Activated CD8-positive, alpha-beta T cell treated with anti-CD3 and anti-CD28 coated beads for 36 hours (primary cell): ENCODE measurements at places on chromosomes 4 and X. TPM values are rescaled to one million over a fixed set of nuclear protein-coding genes. Genes with fewer than 3 reads are reported as not detected.

MAGEA4 gene
- not detected for total RNA-seq

DNA sequence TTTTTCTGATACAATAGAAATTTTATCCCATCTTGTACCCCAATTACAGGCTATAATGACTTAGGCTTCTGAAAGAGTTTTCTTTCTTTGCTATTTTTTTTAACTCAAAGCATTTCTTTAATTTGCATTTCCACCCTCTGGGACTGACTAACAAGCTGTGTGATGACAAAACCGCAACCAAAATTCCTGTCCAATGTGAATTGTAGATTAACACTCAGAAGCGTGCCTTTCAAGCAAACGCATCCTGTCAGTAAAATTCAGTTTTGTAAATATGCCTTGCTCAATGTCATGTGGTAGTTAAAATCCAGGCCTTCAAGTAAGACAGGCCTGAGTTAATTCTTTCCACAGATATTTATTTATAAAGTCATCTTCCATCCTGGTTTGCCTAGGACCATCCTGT lies 50.3 kb downstream of the STK32B start:
- H3K4me1 ChIP-seq: no peaks in the 10 kb centered on the region
- no peaks in the 10 kb centered on the region for H3K36me3 ChIP-seq
- H3K27me3 ChIP-seq: peaks cover 2% of the 10 kb centered on the region
- no peak overlapping the region for H3K4me3 ChIP-seq

GBA3 gene
- not detected for total RNA-seq

ARSJ gene
- total RNA-seq: not detected

DNA sequence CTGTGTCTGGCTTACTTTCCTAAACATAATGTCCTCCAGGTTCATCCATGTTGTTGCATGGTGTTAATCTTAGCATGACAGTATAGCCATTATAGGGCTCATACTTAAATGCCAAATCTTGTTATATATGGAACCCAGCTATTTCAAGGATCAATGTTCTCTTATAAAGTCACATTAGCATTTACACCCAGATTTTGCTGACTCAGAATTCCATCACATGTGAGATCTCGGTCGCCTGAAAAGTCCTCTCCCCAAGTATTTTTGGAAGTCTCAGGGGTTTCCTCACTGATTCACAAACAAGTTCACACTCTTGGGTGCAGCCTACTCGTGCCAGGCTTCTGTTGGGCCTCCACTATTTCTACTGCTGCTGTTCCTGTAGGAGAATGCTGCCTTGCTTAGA lies 19.9 kb upstream of the C4orf51 start:
- H3K4me1 ChIP-seq: no peaks in the 10 kb centered on the region
- no peak for DNase-seq
- H3K4me3 ChIP-seq: no peak overlapping the region
- H3K27me3 ChIP-seq: no peaks in the 10 kb centered on the region

F8A1 gene
- 38.2 TPM for total RNA-seq

DNA sequence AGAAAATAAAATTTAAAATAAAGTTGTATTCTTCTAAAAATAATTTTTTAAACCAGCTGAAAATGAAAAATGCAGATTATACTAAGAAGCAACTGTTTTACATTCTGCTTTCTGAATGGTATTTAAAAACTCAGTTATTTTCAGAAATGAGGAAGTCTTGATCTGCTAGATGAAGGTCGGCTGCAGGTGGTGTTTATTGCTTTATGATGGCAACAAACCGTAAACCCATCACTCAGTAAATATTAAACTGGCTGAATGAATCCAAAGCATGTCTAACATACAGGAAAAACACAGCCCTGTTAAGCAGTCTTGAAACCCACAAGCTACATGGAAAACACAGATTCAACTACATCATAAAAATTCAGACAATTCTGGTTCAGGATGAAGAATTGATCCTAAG lies 29.3 kb downstream of the DYNLT3 start:
- H3K27me3 ChIP-seq: no peaks in the 10 kb centered on the region
- DNase-seq: no peak
- no peaks in the 10 kb centered on the region for H3K36me3 ChIP-seq

DNA sequence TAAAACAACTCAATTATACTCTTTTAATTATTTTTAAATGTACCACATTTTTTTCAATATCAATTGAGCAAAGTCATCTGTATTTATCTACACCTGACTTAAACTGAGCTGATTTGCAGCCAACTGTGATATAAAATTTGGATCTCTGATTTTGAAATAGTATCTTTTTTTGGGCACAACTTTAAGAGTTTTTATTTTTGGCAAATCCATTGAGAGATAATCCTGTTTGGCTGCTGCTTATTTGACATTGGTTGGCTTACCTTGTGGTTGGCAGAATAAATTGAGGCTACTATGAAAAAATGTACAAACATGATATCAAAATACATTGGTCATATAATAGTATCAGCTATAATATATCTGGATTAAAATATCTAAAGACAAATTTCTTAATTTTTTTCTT lies 656.0 kb upstream of the NDST4 start:
- H3K36me3 ChIP-seq: no peaks in the 10 kb centered on the region
- no peaks in the 10 kb centered on the region for H3K4me1 ChIP-seq
- DNase-seq: no peak
- H3K4me3 ChIP-seq: no peak overlapping the region
- H3K27ac ChIP-seq: no peak overlapping the region

DNA sequence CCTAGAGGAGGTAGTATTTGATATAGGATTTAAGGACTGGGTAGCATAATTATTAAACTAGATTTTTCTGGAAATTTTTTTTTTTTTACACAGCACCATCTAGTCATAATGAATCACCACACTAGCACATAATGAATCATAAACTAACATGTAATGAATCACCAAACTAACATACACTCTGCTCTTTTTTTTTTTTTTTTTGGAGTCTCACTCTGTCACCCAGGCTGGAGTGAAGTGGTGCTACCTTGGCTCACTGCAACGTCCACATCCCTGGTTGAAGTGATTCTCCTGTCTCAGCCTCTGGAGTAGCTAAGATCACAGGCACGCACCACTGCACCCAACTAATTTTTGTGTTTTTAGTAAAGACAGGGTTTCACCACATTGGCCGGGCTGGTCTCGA lies 92.5 kb downstream of the FAM13A start:
- no peak for DNase-seq
- H3K27me3 ChIP-seq: peaks cover 6% of the 10 kb centered on the region
- no peaks in the 10 kb centered on the region for H3K4me1 ChIP-seq
- H3K4me3 ChIP-seq: no peak overlapping the region

DNA sequence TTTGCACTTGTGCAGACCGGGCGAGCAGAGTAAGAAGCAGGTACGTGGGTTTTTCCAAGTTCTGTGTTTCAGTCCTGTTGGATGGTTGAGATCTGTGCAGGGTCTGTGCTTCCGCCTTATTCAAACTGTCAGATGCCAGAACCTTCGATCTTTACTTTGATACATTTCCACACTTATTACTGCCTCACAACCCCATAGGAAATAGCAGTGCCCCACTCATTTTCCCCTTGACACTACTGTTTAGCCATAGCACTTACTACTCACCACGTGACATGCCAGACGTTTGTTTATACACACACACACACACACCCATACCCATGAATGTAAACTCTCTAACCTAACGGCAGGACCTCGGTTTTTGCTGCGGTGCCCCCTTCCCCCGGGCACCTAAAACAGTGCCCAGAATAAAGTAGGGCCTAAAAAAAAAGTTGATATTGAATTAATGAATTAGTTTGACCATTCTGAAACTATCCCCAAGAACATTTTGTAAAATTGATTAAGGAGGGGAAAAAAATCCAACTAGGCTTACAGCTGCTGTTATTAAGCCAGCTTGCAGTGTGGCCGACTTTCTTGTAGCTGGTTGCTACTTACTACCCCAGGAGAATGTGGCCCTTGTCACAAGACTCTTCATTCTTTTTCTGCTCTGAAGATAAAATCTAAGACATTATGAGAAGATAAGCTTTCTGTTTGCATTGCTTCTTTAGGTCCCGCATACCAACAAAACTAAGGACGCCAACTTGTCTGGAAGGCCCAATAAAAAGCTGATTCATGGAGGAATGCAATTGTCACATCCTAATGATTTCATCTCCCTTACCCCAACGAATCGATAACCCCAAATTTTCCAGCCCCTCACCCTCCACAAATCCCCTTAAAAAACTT lies 704 bp upstream of the SEPSECS start:
- peak overlapping the region; percentile 81 for H3K4me3 ChIP-seq
- peaks cover 26% of the 10 kb centered on the region for H3K36me3 ChIP-seq
- DNase-seq: peak; percentile 28
- no peaks in the 10 kb centered on the region for H3K27me3 ChIP-seq
- peak overlapping the region; percentile 88 for H3K27ac ChIP-seq

DNA sequence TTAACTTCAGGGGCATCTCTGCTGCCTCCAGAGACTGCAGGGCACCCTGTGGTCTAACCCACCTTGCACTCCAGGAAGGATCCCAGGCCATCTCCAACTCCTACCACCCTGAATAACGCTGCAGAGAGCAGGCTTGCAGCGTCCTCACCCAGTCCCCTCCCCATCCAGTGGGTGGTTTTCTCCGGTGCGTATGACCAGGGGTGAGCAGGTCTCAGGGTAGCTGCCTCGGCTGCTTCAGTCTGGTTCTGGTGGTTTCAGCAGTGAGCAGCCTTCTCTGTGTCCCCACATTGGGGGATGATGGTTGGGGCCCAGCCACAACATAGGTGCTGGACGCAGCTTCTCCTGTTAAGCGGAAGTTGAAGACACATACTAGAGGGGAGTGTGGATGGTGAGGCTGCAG lies 38.6 kb upstream of the SORCS2 start:
- H3K4me3 ChIP-seq: no peak overlapping the region
- H3K36me3 ChIP-seq: no peaks in the 10 kb centered on the region
- H3K4me1 ChIP-seq: no peaks in the 10 kb centered on the region
- H3K27ac ChIP-seq: no peak overlapping the region

MAGEA11 gene
- not detected for total RNA-seq

GRCh38 chrX:3713225-3713936 lies at the start of gene PRKX:
TSS of gene PRKX (minus strand) at chrX:3713649. CDS start at chrX:3713253, 396 bp downstream.
- DNase-seq: peak; percentile 57
- peak within 1 kb of the TSS; percentile 86 for H3K4me3 ChIP-seq
- H3K36me3 ChIP-seq: peaks cover 12% of the 10 kb centered on the region
- peak within 1 kb of the TSS; percentile 89 for H3K27ac ChIP-seq

RGN gene
- total RNA-seq: not detected

DNA sequence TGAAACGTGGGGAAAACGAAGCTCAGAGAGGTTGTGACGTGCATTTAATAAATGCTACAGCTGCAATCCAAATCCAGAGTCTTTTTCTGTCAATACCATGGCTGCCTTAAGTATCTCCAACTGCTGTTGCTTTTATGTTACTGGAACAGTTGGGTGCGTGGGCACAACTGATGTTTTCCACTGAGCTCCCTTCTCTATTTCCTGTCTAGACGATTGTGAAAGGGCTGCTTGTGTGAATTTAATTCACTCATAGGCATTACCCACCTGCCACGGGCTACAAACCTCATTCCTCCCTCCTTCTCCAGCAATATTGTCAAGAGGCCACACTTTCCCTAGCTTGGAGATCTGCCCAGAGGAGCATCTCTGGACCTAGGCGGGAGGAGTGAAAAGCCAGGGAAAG lies 526.0 kb downstream of the MID1IP1 start:
- H3K36me3 ChIP-seq: peaks cover 56% of the 10 kb centered on the region
- peak overlapping the region; percentile 98 for H3K27ac ChIP-seq
- H3K4me3 ChIP-seq: peak overlapping the region; percentile 76
- DNase-seq: peak; percentile 68

GRCh38 chrX:40086569-40087335 lies 11.0 kb downstream of the BCOR start:
- no peak for DNase-seq
- peaks cover 65% of the 10 kb centered on the region for H3K4me1 ChIP-seq
- peaks cover 3% of the 10 kb centered on the region for H3K36me3 ChIP-seq
- no peaks in the 10 kb centered on the region for H3K27me3 ChIP-seq

NOX1 gene
- total RNA-seq: not detected

DNA sequence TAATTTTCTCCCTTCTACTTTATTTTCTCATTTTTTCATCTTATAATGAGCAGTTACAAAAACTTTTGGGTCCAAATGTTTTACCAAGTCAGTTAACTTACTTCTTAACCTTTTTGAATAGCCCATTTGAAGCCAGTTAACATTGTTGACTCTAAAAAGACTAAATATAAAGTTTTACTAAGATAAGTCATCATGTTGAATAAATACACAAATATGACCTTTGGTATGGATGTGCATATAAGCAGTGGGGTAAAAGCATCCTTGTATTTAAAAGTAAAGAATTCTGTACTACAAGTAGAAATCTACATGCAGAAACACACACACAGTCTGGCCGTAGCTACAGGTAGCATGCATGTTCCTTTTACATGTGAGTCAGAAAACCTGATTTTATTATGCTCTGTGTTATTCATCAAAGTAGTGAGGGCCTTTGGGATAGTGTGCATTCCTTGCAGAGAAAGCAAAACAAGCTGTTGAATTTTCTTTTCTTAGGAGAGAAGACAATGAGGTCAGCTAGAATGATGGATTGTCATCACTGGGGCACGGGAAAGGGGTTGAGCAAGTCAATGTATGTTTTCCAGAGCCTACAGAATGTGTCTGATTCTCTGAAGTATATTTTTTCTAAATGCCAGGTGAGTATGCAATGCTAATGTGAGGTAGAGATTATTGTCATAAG lies 533.2 kb upstream of the AGA start:
- no peak overlapping the region for H3K4me3 ChIP-seq
- H3K27ac ChIP-seq: no peak overlapping the region
- no peak for DNase-seq
- no peaks in the 10 kb centered on the region for H3K4me1 ChIP-seq
- H3K36me3 ChIP-seq: no peaks in the 10 kb centered on the region

DNA sequence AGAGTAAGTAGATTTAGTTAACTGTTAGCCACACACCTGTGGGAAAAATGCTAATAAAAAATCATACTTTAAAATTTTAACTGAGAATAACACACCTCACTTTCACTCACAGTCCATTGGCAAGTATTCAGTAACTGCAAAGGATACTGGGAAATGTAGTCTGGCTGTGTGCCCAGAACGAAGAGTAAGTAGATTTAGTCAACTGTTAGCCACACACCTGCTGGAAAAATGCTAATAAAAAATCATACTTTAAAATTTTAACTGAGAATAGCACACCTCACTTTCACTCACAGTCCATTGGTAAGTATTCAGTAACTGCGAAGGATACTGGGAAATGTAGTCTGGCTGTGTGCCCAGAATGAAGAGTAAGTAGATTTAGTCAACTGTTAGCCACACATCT lies 178.4 kb upstream of the NWD2 start:
- no peak overlapping the region for H3K4me3 ChIP-seq
- no peak for DNase-seq
- H3K27me3 ChIP-seq: no peaks in the 10 kb centered on the region
- no peak overlapping the region for H3K27ac ChIP-seq

DNA sequence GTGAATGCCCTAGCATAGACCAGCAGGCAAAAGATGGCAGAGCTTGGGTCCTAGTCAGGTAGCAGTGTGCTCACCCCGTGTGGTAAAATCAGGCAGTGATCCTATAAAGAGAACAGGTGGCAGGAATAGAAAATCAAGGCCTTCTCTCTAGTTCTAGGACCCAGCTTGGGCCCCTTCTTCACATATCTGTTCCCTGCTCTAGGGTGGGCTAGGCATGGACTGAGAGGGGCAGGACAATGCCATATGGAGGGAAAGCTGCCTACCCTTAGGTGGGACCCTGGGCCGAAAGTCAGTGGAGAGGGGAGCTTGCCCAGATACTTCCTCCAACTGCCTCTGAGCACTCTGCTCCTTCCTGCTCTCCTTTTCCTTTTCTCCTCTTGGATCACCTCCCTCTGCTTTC lies 117.4 kb upstream of the NALF2 start:
- H3K4me3 ChIP-seq: no peak overlapping the region
- H3K27ac ChIP-seq: no peak overlapping the region
- H3K4me1 ChIP-seq: no peaks in the 10 kb centered on the region
- H3K27me3 ChIP-seq: peaks cover 2% of the 10 kb centered on the region

ARHGAP36 gene
- not detected for total RNA-seq

- H3K4me1 ChIP-seq: peaks cover 6% of the 10 kb centered on the region
- no peak overlapping the region for H3K4me3 ChIP-seq
- no peak overlapping the region for H3K27ac ChIP-seq
- DNase-seq: no peak
- peaks cover 7% of the 10 kb centered on the region for H3K36me3 ChIP-seq
- no peaks in the 10 kb centered on the region for H3K27me3 ChIP-seq
Observed at GRCh38 chr4:173160871-173161270, 7.7 kb upstream of the GALNT7 start.
